Panc1 (cell line): ENCODE measurements at places on chromosomes 5 and 9. TPM values are rescaled to one million over a fixed set of nuclear protein-coding genes. Genes with fewer than 3 reads are reported as not detected.

Gene DCTN3
- 110 TPM for total RNA-seq

Gene ZCCHC9
- total RNA-seq, result 41.5 TPM

Gene PCDHA13
- 1.0 TPM for total RNA-seq

Gene FOXI1
- total RNA-seq, result 0.44 TPM

Gene GRIN3A
- 0.03 TPM for total RNA-seq

Gene GRM6
- total RNA-seq, result not detected

Gene CTXN3
- not detected for total RNA-seq

Gene NPDC1
- 43.5 TPM for total RNA-seq

Gene GFPT2
- 2.1 TPM for total RNA-seq

Gene PCDHB7
- 1.3 TPM for total RNA-seq

Gene TRPM3
- total RNA-seq, result not detected

Gene MAPK9
- total RNA-seq, result 44.1 TPM

Gene HEXB
- total RNA-seq, result 248 TPM

Gene IL33
- total RNA-seq, result not detected

Gene FOXD1
- 63.3 TPM for total RNA-seq

Gene THBS4
- 0.31 TPM for total RNA-seq

Gene IFNA21
- not detected for total RNA-seq

Gene GPR151
- not detected for total RNA-seq

Gene NME5
- 1.7 TPM for total RNA-seq
